Right atrium auricular region (tissue), 2 donors: ENCODE measurements at places on chromosomes 13 and 19.

- H3K36me3 ChIP-seq = no peaks in the 10 kb centered on the region
- H3K4me3 ChIP-seq = no peak overlapping the region
- DNase-seq = no peak
- H3K27me3 ChIP-seq = no peaks in the 10 kb centered on the region
- no peaks in the 10 kb centered on the region for H3K4me1 ChIP-seq
These were observed 5.2 kb downstream of the BRCA2 start for GRCh38 chr13:32320528-32320927.

- peak overlapping the region; percentile 88 for H3K27ac ChIP-seq
- no peaks in the 10 kb centered on the region for H3K27me3 ChIP-seq
- peak overlapping the region; percentile 37 for H3K4me3 ChIP-seq
- no peaks in the 10 kb centered on the region for H3K4me1 ChIP-seq
- peak; percentile 93 for DNase-seq
- H3K36me3 ChIP-seq = peaks cover 14% of the 10 kb centered on the region
These were observed 6.0 kb downstream of the EHD2 start for GRCh38 chr19:47719047-47719859.

GRCh38 chr19:53432088-53432661, 391 bp downstream of the ZNF761 start:
- peaks cover 6% of the 10 kb centered on the region for H3K4me1 ChIP-seq
- H3K27me3 ChIP-seq = no peaks in the 10 kb centered on the region
- peak overlapping the region; percentile 66 for H3K27ac ChIP-seq
- peaks cover 6% of the 10 kb centered on the region for H3K36me3 ChIP-seq
- DNase-seq = peak; percentile 60

DNA sequence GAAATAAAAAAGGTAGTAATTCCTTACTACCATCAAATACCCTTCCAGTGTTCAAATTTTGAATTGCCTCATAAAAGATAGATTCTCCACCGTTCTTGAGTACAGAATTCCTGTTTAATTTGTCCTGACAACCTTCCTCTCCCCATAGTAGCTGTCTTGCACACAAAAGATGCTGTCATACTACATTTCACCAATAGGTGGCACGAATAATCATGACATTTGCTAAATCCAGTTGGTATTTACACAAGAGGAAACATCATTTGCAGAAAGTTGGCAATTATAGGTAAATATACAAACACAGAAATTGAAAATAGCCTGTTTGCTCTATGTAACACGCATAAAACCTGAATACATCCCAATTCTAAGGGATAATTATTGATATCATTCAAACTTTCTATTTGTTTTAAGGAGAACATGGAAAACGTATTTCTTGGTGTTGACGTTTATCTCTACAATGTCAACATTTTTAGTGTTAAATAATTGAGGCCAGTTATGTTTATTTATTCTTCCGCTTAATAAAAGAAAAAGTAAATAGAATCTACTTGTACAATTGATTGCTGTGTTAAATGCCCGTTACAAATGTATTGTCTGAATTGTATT, 58.3 kb upstream of the CLDN10 start:
- H3K4me1 ChIP-seq = no peaks in the 10 kb centered on the region
- no peaks in the 10 kb centered on the region for H3K36me3 ChIP-seq

DNA sequence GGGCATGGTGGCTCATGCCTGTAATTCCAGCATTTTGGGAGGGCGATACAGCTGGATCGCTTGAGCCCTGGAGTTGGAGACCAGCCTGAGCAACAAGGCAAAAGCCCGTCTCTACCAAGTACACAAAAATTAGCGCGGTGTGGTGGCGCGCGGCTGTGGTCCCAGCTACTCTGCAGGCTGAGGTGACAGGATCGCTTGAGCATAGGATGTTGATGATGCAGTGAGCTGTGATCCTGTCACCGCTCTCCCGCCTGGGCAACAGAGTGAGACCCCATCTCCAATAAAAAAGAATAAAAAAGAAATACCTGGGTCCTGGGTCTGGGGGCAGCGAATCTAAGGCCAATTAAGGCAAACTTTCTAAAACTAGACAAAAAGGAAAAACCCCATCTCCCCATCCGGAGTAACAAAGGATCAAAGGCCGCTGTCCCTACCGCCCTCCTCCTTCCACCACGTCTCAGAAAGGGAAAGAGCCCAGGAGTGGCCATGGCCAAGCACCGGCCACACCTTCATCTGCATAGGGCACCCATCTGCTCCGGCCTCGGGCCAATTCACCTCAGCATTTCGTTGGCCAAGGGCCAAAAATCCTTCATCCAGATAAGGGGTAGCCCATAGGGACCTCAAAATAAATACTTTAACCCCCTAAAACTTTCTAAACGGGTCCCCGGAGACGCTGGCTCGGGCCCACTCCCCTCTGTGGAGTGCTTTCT, 851 bp downstream of the ZNF320 start:
- no peak for DNase-seq
- H3K4me3 ChIP-seq = peak overlapping the region; percentile 80
- peak overlapping the region; percentile 83 for H3K27ac ChIP-seq
- no peaks in the 10 kb centered on the region for H3K27me3 ChIP-seq

GRCh38 chr13:50168786-50169185, 153.5 kb downstream of the KCNRG start:
- no peaks in the 10 kb centered on the region for H3K36me3 ChIP-seq
- H3K27me3 ChIP-seq = no peaks in the 10 kb centered on the region
- DNase-seq = no peak
